G401 (cell line): ENCODE measurements at places on chromosomes 16 and 17. TPM values are rescaled to one million over a fixed set of nuclear protein-coding genes. Genes with fewer than 3 reads are reported as not detected.

DNA sequence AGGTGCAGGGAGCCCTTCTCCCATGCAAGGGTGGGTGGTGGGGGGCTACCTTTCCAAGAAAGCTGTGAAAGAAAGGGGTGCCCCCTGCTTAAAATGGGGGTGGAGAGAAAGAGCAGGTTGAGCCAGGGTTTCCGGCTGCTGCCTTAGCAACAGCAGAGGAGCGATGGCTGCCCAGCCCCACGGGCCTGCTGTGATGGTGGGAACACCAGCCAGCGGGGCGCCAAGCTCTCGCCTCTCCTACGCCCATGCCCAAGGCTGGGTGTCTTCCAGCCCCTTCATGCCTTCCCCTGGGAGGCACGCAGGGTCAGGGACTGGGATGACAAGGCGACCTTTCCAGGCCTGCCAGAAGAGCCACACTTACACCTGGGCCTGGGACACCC is 3.0 kb downstream of the FMNL1 start:
- peak; percentile 6 for DNase-seq

- DNase-seq = no peak
Measured at GRCh38 chr16:89801800-89802199, 14.6 kb downstream of the FANCA start.

DNA sequence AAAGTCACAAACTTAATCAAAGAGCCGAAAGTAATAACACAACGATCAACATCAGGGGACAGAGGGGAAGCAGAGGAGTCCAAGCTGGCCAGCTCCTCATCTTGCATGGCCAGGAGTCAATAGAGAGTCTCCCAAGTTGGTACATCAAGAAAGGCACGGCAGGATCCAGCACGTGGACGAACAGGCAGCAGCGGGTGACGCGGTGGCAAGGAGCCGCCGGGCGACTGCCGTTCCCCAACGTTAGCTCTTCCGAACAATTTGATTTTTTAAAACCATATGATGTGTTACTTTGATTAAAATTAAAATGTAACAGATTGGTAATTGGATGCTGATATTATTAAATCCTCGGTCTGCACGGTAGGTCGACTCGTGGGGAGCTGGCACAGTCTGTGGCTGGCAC is 81.8 kb upstream of the DOC2B start:
- no peak for DNase-seq

- no peak for DNase-seq
Measured at GRCh38 chr16:51553910-51554309, 402.8 kb upstream of the SALL1 start.

GRCh38 chr16:14522671-14523070 is 107.4 kb downstream of the PARN start:
- DNase-seq = no peak

Gene SYCE1L
- not detected in 2 replicates for total RNA-seq
